ENCODE measurements at places on chromosomes 6 and 20.

- DNase-seq, result no peak
Measured at GRCh38 chr6:167056370-167056769, 57.2 kb downstream of the CEP43 start.

DNA sequence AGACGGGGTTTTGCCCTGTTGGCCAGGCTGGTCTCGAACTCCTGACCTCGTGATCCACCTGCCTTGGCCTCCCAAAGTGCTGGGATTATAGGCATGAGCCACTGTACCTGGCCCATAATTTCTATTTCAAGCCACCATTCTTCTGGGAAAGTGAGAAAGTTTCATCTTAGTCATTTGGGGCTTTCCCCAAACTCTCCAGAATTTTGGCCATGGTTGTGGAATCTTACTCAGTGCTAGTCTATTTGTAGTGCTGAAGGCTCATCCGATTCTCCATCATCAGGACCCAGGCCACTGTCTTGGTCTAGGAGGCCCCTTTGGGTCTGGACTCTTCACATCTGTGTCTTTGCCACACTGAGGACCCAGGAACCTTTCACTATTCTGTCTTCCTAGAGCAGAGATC, 164.9 kb downstream of the EYA2 start:
- DNase-seq, result no peak

DNA sequence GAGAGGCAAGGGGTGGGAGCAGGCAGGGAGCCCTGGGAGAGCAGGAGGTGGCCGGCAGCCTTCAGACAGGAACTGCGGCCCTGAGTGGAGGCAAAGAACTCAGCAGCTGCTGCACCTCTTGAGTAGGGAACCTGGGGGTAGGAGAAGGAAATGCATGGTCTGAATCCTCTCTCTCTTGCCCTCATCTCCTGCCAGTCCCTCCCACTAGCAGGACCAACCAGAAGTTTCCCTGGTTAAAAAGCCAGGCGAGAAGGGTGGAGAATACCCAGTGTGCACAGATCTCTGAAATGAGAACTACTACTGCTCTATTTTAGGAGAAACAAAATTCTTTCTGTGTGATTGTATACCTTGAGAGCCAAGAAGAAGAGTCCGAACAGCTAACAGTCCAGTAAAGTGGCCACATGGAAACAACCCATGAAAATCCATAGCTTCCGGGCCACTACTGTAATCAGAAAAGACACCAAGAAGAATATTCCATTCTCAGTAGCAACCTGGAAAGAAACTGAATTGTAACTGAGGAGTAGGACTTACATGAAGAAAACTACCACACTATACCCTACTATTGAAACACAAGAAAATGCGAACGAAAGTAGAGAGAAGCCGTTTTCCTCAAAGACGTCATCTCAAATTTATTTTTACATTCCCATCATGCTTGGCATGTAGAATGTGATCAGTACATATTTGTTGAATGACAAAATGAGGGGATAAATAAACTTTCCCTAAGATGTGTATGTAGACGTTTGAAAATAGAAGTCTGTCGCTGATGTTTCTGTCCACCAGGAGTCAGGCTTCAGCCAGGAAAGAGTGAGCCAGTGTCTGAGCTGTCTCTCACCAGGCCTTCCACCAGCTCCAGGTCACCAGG, 25.6 kb downstream of the WRNIP1 start:
- DNase-seq, result peak; percentile 28

DNA sequence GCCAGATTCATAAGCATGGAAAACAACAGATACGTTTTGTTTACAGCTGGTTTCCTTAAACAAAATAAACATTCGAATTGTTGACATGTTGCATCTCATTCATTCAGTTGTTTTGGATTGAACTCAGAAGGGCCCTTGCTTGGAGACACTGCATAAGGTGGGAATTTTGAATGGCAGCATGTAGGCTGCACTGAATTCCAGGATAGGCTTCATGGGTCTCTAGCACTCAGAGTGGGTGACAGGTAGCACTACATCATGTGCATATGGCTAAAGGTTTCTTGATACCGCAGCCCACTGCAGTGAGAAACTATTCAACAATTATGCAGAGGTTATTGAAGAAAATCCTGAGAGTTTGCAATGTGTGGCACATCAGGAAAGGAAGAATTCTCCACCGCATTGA, 1.6 kb downstream of the BEND6 start:
- DNase-seq, result no peak

- DNase-seq, result no peak
Measured at GRCh38 chr6:87197547-87197946, 42.2 kb downstream of the ZNF292 start.

DNA sequence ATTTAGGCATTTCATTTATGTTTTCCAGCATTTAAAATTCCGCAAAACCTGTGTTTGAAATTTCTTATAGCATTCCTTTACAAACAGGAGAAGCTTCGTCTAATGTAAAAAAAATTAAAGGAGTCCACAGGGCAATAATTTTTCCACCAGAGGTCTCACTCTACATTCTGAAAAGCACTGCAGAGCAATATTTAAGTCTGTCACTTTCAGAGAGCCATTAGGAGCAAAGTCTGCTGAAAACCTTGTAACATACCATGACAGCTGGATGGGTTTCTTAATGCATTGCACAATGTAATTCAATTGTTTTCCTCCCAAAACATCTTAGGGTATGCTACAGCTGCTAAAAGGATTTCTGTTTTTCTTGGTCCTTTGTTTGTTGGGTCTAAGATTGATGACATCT, 18.0 kb downstream of the BAG2 start:
- DNase-seq, result no peak

DNA sequence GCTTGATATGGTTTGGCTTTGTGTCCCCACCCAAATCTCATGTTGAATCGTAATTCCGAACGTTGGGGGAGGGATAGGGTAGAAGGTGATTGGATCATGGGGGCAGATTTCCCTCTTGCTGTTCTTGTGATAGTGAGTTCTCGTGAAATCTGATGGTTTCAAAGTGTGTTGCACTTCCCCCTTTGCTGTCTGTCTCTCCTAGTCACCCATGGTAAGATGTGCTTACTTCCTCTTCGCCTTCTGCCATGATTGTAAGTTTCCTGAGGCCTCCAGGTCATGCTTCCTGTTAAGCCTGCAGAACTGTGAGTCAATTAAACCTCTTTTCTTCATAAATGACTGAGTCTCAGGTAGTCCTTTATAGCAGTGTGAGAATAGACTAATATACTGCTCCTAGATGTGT, 19.9 kb downstream of the PFDN4 start:
- DNase-seq, result no peak

DNA sequence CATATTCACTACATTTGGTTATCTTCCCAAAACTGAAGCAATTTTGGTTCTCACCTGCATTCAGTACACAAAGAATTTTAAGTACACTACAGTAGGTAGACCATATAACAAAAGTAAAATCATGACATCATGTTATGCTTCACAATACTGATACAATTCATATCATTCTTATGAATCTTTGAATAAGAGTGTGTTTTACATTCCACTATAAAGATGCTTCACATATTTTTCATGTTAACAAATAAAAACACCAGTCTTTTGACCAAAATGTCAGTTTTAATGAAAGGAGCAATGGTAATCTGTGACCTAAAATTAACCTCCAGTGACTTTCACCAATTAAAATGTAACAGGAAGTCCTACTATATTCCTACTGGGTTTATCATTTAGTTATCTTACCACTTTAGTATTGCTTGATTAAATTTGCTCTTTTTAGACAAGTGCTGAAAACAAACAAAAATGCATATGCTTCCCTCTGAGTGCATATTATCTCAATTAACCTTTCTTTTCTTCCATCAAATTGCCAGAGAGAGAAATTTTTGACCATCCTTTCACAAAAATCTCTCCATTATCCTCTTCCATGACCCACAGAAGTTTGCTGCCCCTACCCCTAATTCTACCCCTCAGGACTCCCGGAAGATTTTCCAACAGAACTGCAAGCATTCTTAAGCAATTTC, 49.3 kb downstream of the PHIP start:
- DNase-seq, result no peak

GRCh38 chr6:1387876-1388629, 1.3 kb upstream of the FOXF2 start:
- DNase-seq, result no peak

DNA sequence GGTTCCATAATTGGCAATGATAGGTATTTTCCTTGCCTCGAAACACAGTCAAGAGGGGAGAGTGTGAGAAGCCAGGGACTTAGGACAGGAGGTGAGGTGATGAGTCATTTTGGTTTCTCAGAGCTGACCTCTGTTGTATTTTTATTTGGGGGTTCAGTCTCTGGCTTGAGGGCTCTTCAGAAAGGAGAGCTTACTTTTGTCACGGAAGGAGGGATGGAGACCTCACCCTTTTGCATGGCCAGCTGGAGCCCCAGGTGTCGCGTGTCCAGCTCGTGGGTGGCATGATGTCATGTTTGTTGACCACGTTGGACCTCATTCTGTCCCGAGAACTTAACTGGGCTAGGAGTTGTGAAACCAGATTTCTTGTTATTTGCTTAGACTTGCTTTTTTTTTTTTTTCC, 293.9 kb downstream of the QKI start:
- no peak for DNase-seq

- DNase-seq, result no peak
Measured at GRCh38 chr6:12270551-12271230, 19.5 kb upstream of the EDN1 start.

DNA sequence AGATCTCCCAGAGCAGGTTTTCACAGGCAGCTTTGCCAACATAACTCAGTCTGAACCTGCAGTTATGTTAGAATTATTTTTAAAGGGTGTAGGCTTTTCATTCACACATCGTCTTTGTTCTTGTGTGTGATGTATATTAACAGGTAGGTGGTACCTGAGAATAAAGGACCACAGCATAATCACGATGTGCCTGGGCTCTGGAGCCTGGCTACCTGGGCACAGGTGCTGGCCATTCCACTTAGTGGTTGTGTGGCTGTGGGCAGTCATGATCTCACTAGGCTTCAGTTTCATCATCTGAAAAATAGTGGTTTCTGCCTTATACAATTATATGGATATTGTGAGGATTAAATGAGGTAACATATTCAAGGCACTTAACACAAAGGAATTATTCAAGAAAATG, 6.4 kb downstream of the CD109 start:
- no peak for DNase-seq

- no peak for DNase-seq
Measured at GRCh38 chr6:133198725-133199124, 42.4 kb upstream of the EYA4 start.

DNA sequence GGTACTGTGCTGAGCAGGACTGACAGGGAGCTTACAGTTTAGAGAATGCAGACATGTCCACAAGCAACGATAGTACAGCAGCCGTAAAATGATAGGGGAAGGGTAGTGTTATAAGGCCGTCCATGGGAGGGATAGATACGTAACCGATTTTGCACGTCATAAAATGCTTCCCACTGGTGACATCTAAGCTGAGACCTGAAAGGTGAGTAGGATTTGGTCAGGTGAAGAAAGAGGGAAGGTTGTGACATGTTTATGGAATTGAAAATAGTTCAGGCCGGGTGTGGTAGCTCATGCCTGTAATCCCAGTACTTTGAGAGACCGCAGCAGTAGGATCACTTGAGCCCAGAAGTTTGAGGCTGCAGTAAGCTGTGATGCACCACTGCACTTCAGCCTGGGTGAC, 25.6 kb downstream of the SNX9 start:
- no peak for DNase-seq

DNA sequence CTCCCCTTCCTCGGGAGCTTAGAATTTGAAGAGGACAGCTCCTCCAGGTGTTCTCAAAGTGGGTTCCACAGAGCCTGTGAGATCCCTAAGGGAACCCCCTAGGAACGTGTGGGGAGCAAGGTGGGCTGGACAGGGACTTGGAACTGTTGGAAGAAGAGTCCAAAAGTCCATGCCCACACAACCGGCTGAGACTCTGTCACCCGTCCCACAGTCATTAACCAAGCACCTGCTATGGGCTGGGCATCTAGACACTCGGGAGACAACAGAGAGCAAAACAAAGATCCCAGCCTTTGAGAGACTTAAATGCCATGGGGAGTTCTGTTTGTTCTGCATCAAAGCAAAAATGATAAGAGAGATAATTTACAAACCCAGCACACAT, 51.9 kb upstream of the SAYSD1 start:
- no peak for DNase-seq

- DNase-seq, result no peak
Measured at GRCh38 chr20:57480444-57481160, 44.3 kb downstream of the CTCFL start.

GRCh38 chr6:140319209-140319608, 944.8 kb upstream of the CITED2 start:
- DNase-seq, result no peak

DNA sequence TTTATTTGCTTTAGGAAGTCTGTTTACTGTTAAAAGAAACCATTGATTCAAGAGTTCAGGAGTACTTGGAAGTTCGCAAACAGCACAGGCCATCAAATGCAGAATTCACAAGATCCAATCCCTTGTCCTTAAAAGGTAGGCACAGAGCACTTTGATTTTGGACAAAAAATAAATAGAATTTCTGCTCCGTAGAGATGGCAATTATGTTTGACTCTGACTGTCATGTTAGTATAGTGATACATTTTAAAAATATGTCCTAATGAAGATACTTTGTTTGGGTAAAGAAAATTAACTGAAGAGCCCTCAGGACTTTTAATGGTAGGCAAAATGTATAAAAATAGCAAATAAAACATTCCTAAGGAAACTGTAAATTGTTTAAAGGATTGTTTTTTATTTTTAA, 113.1 kb downstream of the JAG1 start:
- no peak for DNase-seq

DNA sequence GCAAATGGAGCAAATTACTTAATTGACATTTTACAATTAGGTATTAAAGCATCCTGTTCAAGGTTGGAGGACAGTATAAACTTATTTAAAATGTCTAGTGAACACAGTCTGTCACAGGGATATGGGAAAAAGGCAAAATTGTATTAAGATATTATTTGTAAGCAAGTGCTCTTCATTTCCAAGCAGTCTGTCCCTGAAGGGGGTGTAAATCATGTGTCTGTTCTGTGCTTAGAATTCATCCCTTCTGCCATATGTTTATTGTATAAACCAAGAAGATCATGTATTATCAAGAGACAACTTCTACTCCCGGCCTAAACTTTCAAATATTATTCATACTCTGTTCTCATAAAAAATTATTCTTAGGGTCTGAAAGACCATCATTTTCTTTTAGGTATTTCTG, 144.8 kb downstream of the BCKDHB start:
- DNase-seq, result no peak

DNA sequence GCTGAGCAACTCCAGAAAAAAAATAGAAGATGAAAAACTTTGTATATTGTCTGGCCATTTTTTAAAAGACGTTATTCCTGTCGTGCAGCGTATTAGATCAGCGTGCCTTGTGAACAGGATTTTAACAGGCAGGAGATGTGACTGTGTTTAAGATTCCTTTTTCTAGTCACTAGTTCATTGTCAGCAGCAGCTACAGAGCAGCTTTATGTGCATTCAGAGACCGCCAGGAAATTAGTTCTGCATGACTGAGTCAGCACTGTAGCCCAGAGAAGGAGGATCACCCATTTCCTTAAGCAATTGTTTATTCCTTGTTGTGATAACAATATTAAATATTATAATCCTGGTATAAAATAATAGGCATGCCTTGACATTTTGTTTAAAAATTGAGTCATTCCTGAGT, 75.4 kb upstream of the ADGRB3 start:
- no peak for DNase-seq

GRCh38 chr6:20533746-20534294, 437 bp upstream of the CDKAL1 start:
- DNase-seq, result no peak

- DNase-seq, result peak; percentile 31
Measured at GRCh38 chr6:13767121-13767808, 47.1 kb downstream of the MCUR1 start.

GRCh38 chr20:62872184-62872847, 10.7 kb upstream of the TCFL5 start:
- DNase-seq, result no peak
